ENCODE measurements at places on chromosomes 4 and X. TPM values are rescaled to one million over a fixed set of nuclear protein-coding genes. Genes with fewer than 3 reads are reported as not detected.

The IL3RA gene
- not detected for total RNA-seq

The UGT2A3 gene
- total RNA-seq: not detected

The APELA gene
- not detected for total RNA-seq

The HSFX4 gene
- total RNA-seq: not detected

The PRPS2 gene
- 119 TPM for total RNA-seq

The OTUD6A gene
- not detected for total RNA-seq

The ANXA3 gene
- total RNA-seq: 3.4 TPM

The KLHL2 gene
- total RNA-seq: 23.7 TPM

The SPATA18 gene
- total RNA-seq: not detected

The SUPT20HL1 gene
- total RNA-seq: not detected

The HGFAC gene
- not detected for total RNA-seq

The ZCCHC12 gene
- total RNA-seq: 0.16 TPM

DNA sequence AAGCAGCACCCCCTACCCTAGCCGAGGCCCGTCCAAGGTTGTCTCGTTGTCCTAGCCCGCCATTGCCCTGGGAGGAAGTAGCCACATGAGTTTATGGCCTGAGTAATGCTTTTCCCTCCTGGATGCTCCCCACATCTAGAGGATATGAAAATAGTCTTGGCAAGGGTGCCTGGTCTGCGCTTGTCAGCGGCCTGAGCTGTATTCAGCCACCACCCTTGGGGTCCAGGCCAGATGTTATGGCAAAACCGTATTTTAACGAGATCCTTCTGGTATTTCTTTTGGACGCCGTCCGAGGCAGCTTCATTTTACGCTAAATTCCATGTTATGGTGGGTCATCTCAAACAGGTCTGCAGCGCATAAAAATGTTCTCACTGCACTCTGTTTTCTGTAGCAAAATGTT is 89.3 kb downstream of the GPR143 start:
- DNase-seq: no peak

GRCh38 chr4:183154701-183155391 is 55.8 kb downstream of the WWC2 start:
- no peak for DNase-seq

DNA sequence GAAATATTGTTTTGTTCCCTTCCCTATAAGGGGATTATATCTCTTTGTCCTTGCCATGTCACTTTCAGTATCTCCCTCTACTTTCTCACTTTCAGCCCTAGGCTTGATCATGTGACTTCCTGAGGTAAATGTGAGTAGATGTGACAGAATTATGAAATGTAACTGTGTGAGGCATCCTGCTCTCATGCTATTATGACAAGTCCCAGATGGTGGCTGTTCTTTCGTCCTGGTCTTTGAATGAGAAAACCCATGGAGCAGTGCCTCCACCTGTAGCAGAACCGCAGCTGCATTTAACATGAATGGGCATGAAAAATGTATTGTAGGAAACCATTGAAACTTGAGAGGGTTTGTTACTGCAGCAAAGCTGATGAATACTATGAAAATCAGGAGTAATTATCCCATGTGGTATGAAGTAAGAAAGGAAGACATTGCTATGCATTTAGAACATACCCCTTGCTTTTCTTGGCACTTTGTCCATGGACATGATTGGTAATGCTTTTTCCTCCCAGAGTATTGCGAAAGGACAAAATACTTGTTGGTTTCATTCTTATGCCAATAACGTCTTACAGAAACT is 202.2 kb upstream of the GPRIN3 start:
- no peak for DNase-seq

GRCh38 chr4:153161226-153161963 is 42.8 kb upstream of the TRIM2 start:
- DNase-seq: no peak

DNA sequence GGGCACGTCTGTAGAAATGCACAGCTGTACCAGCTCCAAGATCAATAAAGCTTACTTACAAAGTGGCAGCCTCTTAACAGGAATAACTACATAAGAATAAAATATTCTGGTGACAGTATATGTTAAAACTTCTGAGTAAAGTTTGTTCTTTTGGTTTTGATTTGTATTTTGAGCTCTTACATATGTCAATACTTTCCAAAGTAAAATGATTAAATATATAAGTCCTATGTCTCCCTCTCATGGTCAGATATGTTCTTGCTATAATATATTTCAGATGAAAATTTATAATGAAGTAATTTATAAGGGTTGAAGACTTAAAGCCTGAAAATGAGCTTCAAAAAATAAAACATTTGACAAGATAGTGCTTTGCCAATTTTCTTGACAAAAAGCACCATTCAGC is 254.4 kb downstream of the NPFFR2 start:
- no peak for DNase-seq

DNA sequence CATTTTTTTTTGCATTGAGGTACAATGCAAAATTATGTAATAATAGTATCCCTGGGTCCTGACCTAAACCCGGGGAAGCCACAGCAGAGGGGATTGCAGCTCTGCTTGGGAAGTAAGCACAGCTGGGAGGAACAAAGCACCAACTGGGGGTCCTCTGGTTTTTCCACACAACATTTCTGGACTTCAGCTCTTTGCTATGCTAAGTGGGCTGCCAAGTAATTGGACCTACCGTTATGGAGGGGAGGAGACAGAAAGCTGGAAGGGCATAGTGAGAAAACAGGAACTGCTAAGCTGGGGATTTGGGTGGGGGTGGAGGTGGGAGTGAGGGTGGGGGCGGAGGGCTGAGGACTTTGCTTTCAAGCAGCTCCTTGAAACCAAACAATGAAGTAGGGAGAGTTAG is 183.3 kb downstream of the ZIC3 start:
- no peak for DNase-seq

DNA sequence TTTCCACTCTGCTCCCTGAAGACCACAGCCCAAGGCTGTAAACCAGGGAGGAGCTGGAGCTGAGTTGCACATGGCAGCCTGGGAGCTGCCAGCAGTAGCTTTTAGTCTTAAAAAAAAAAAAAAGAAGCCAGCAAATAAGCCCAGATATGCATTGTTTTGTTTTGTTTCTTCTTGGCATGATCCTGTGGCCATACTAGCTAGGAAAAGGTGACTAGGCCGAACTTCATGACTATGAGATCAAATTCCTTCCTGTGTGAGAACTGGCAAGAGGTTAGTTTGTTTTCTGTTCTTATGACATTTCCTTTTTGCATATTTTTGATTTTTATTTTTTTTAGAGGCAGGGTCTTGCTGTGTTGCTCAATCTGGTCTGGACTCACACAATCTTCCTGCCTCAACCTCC is 323.3 kb downstream of the DCTD start:
- DNase-seq: no peak

DNA sequence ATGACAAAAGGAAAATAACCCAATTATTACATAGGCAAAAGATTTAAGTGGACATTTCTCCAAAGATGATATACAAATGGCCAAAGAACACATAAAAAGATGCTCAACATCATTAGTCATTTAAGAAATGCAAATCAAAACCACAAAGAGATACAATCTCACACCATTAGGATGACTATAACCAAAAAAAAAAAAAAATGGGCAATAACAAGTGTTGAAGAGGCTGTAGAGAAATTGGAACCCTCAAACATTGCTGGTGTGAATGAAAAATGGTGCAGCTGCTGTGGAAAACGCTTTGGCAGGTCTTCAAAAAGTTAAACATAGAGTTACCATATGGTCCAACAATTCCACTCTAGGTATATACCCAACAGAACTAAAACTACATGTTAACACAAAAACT is 5.6 kb upstream of the PRDX4 start:
- no peak for DNase-seq

GRCh38 chrX:130654409-130654950 is 248.5 kb downstream of the ENOX2 start:
- DNase-seq: no peak

DNA sequence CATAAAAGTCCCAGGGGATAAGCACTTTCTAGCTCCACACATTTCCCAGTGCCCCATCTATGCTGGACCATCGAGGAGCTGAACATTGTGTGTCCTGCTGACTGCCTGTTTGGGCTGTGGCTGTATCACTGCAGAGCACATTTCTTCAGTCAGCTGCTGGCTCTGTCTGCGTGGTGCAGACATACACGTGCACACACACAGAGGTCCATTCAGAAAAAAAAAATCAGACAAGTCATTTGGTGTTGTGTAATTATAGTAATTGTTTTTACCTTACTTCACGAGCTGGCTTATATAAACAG is 1.1 kb upstream of the PDLIM3 start:
- no peak for DNase-seq

DNA sequence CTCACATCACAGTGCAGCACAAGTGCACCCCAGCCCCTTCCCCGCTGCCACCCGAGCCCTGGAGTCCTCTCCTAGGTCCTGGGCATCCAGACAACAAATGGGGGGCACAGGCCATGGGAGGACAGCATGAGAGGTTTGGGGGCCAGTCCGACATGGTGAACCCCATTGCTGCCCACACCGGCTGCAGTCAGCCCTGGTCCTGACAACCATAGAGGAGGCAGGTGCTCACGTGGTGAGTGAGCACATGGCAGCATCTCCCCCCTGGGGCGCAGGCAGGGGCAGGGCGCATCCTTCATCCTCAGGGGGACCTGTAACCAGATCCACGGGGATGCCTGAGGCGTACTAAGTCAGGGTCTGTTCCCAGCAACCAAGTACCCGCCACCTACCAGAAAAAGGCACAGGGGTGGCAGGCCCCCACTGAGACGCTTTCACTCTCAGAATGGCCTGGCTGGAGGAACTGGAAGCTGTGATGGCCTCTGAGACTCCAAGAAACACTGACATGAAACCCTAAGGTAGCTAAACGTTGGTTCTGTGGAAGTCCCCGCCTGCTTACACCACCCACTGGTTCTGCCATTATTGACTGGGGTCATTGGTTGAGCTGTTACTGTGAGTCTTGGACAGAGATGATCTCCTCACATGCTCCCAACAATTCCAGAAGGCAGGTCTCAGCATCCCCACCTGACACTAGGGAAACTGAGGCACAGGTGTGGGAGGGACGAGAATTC is 6.5 kb downstream of the ZFYVE28 start:
- DNase-seq: peak; percentile 14

GRCh38 chr4:103067841-103068547 is 8.6 kb downstream of the SLC9B2 start:
- no peak for DNase-seq

DNA sequence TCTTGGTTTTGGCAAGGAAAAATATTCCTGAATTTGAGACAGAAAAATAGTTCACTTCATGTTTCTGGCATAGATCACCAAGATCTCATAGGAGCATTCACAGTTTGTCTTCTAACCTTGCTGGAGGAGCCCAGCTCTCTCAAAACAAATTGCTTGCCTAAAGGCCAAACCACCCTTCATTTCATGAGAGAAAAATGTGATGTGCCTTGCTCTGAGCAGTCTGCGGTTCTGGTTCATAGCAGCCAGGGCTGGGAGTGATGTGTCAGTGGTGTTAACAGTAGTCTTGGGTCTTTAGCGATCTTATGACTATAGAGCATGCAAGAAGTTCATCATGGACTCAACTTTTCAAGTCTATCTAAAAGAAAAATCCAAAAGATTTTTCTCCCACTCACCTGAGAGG is 183.3 kb downstream of the DCLK2 start:
- no peak for DNase-seq

DNA sequence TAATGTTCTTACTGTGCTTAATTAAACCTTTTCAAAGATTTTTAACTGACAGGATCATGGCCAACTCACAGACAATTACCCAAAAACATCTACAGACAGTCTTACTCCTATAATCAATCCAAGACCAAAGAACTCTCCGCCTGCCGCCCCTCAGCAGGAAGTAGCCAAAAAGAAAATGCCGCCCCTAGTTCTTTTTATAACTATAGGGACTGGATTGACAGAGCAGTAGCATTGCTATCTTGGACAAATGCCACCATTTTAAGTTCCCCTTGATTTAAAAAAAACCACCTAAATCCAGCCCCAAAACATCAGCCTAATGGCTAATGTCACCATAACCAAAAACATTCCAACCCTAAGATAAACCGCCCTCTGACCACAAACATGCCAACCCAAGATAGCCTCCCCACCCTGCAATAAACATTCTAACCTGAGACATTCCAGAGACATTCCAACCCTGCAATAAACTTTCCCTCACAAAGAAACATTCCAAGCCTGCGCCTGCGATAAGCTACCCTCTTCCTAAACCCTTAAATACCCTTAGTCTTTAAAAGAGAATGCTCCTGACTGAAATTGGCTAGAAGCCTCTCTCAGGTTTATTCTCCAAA is 77.0 kb downstream of the COQ2 start:
- DNase-seq: no peak

DNA sequence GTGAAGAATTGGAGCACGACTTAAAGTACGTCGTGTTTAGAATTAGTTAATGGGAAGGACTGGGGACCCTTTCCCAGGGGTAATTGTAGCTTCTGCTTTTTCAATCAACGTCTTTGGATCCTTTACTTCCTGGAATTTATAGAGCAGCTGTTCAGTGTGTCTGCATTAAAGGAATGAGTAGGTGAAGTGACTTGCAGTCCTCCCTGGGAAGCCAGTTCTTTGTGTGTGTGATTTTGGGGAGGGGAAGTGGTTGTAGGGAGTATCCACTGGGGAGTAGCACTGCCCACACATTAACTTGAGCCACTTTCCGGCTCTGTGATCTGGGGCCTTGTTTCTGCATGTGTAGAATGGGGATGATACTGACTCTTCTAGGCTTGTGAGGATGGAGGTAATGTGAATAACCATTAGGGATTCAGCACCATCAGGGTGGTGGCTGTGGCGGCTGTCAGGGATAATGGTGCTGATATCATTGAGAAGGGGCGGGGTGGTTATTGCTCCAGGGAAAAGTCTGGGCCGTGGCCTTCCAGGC is 54.7 kb downstream of the TMEM131L start:
- DNase-seq: no peak

- no peak for DNase-seq
Observed at GRCh38 chrX:136572030-136572429, 40.0 kb downstream of the VGLL1 start.

GRCh38 chr4:92969650-92970379 is 666.0 kb downstream of the GRID2 start:
- DNase-seq: no peak

- no peak for DNase-seq
Observed at GRCh38 chr4:68693325-68694075, 23.0 kb upstream of the UGT2B15 start.

- no peak for DNase-seq
Observed at GRCh38 chrX:81120258-81120935, 81.3 kb downstream of the HMGN5 start.

- DNase-seq: no peak
Observed at GRCh38 chr4:10024303-10024702, 3.0 kb upstream of the SLC2A9 start.

All from activated naive CD8-positive, alpha-beta T cell treated with anti-CD3 and anti-CD28 coated beads for 36 hours (primary cell).